ENCODE measurements at places on chromosomes 2 and 18. TPM values are rescaled to one million over a fixed set of nuclear protein-coding genes. Genes with fewer than 3 reads are reported as not detected.

The LYPD1 gene
- not detected for total RNA-seq

GRCh38 chr2:236597629-236598028, 28.0 kb downstream of the ACKR3 start:
- DNase-seq = no peak
- H3K4me1 ChIP-seq = peaks cover 5% of the 10 kb centered on the region
- no peak overlapping the region for H3K27ac ChIP-seq

- no peak overlapping the region for H3K27ac ChIP-seq
- H3K27me3 ChIP-seq = peaks cover 3% of the 10 kb centered on the region
- H3K4me1 ChIP-seq = no peaks in the 10 kb centered on the region
- no peaks in the 10 kb centered on the region for H3K36me3 ChIP-seq
Observed at GRCh38 chr18:63676526-63677323, 15.0 kb upstream of the SERPINB3 start.

DNA sequence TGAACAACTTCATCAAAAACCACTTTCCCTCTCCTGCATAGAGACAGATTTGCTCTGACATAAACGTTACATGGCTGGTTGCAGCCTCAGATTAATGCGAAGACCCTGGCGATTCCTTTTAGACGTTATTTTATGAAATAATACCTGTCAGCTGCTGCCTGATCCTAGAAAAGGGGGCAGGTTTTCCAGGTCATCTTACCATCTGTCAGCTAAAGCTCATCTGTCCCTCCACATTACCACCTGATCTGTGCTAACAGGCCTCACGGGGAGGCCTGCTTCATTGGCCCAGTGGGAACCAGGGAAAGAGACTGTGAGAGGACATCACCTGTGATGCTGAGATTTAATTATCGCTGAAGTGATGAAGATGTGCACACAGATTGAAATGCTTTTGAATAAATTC, 261.0 kb downstream of the ARHGAP15 start:
- no peak overlapping the region for H3K4me3 ChIP-seq
- peaks cover 5% of the 10 kb centered on the region for H3K36me3 ChIP-seq
- peaks cover 6% of the 10 kb centered on the region for H3K4me1 ChIP-seq
- H3K27me3 ChIP-seq = no peaks in the 10 kb centered on the region

DNA sequence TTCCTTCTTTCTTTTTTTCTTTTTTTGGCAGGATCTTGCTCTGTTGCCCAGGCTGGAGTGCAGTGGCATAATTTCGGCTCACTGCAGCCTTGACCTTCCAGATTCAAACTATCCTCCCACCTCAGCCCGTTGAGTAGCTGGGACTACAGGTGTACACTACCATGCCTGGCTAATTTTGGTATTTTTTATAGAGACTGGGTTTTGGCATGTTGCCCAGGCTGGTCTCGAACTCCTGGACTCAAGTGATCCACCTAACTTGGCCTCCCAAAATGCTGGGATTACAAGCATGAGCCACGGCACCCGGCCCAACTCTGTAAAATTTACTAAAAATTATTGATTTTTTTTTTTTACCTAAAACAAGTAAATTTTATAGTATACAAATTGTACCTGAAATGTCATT, 360.8 kb downstream of the ALK start:
- peaks cover 12% of the 10 kb centered on the region for H3K27me3 ChIP-seq
- H3K36me3 ChIP-seq = no peaks in the 10 kb centered on the region
- H3K4me1 ChIP-seq = no peaks in the 10 kb centered on the region
- no peak for DNase-seq
- no peak overlapping the region for H3K27ac ChIP-seq
